ENCODE measurements at places on chromosomes 3 and 15.

GRCh38 chr15:31318429-31318828 lies 8.2 kb upstream of the KLF13 start:
- DNase-seq: peak; percentile 24

GRCh38 chr3:33202711-33203457 lies 15.7 kb downstream of the SUSD5 start:
- DNase-seq: no peak

DNA sequence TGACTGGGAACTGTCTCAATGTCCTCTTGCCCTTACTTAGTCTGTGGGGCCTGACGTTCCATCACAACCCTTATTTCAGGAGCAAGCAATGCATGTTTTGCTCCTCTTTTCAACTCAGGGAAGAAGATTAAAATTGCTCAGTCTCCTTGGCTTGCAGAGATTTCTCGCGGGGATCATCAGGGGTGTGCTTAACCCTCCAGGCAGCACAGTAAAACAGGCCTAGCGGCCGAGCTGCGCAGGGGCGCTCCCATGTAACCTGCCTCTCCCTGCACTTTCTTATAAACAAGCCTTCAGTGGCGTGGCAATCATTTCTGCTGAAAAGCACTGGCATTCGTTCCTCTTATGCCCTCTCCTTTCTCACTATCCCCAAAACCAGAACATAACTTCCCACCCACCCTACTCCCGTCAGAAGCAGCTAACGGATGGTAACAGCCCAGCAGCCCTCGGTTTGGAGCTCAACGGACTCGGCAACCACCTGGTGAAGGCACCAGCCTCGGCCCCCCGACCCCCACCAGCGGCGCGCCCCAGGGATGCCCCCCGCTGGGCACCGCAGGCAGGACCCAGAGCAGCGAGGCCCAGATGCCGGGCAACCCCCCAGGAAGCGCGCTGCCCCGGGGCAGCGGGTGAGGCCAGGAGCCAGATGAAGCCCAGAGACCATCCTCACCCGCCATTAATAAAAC lies 1.1 kb downstream of the MCF2L2 start:
- no peak for DNase-seq

GRCh38 chr3:10228248-10228950 lies 19.9 kb upstream of the TATDN2 start:
- DNase-seq: peak; percentile 18

GRCh38 chr15:43518197-43518761 lies 871 bp downstream of the MAP1A start:
- DNase-seq: peak; percentile 82

- no peak for DNase-seq
Observed at GRCh38 chr15:66718220-66718988, 16.4 kb downstream of the SMAD6 start.

- DNase-seq: no peak
Observed at GRCh38 chr3:186220365-186220764, 111.5 kb upstream of the ETV5 start.

DNA sequence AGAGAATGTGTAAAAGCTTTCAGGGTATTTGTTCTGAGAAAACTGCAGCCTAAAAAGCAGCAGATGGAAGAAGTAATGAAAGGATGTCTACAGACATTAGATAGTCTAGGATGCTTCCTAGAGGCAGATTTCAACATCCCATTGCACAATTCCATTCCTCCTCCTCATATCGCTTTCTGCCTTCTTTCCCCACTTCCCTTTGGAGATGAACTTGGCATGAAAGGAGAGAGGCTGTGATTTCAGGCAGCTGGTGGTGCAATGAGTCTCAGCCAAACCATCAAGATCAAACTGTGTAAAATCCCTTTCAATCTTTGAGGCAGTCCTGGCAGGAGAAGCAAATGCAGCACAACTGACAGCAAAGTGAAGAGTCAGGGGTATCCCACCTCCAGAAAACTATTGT lies 438.7 kb upstream of the KCNMB2 start:
- DNase-seq: no peak

GRCh38 chr15:71011503-71012155 lies 103.6 kb upstream of the THSD4 start:
- no peak for DNase-seq
